ENCODE measurements at places on chromosomes 12 and 14.

GRCh38 chr12:64080319-64081007 is 141.6 kb downstream of the KICS2 start:
- DNase-seq = no peak

DNA sequence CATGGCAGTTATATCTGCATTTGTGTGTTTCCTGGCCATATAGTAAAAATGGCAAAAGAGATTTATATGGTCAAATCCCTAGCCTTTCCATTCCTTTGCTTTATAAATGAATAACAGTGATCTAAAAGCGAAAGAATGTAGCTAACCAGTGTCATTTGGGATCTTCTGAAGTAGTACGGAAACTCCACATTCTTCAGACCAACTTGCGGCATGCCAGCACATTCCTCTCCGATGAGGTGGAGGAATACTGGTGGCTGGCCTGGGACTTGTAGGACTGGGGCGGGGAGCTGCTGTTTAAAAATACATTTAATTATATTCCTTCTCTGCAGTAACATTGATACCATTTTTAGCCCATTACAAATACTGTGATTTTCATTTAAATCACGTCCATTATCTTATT is 85.3 kb downstream of the SAMD4A start:
- DNase-seq = no peak

GRCh38 chr14:54570631-54571415 is 3.9 kb downstream of the SAMD4A start:
- DNase-seq = no peak

DNA sequence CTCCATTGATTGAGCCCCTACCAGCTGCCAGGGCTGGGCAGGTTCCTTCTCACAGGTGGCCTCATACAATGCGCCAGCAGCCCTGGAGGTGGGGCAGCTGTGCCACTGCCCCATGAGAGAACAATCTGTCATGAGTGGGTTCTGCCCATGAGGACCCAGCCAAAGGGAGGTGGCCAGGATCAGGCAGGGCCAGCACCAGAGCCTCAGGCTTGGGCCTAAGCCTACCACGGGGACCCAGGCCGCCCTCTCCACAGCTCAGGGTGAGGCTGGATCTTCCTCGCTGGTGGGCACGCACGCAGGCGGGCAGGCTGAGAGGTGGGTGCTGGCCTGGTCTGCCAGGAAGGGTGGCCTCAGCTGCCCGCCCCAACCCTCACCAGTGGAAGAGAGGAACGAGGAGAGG is 110.7 kb downstream of the KIF26A start:
- no peak for DNase-seq

GRCh38 chr12:119079530-119079929 is 98.2 kb downstream of the SRRM4 start:
- DNase-seq = no peak

- no peak for DNase-seq
These were observed 16.5 kb downstream of the FAM186B start for GRCh38 chr12:49588721-49589516.

GRCh38 chr12:130219929-130220705 is 57.9 kb downstream of the FZD10 start:
- DNase-seq = no peak

DNA sequence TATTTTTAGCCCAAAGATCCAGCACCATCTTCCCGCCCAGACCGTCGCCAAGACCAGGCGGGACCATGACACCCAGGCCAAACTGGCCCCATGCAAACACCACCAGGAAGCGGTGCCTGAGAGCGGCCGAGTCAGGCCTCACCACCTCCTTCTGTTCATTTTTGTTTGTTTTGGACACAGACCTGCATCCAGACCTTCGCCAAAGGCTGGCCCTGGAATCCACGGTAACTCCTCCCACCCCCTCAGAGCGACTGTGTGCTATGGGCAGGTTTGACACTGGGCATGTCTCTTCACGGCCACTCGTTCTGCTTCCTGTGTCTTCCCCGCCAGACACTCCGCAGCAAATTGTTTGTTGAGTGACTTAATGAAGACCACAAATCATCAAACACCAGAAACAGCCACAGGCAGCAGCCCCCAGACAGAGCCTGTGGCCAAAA is 47.1 kb downstream of the NCOR2 start:
- no peak for DNase-seq

DNA sequence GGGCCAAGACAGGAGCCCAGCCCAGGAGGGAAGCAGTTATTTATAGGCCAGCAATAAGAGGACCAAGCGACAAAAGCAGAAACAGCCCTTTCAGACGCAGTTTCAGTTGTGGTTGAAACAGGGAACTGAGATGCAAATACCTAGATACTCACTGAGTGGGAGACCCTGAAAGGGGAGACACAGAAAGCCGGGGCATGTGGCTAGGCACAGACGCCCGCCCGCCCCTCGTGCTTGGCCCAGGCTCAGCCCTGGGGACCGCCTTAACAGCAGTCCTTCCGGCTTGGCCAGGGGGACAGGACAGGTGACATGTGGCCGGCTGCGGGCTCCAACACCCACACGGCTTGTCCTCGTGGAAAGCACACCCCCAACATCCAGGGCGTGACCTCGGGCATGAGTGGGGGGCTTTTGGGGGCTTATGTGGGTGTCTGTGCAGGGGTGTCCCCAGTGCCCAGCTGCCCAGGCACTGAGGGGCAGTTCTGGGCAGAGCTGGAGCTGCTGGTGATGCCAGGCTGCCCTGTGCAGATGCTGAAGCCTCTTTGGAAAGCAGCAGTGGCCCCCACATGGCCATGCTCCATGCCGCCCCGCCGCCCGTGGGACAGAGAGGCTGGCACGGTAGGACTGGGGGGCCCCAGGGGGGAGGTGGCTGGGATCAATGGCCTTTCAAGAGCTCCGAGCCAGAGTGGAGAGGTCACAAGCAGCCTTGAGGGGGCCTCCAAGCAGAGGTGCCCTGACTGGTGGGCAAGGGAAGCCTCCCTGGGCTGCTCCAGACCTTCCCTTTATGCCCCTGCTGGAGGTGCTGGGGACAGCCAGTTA is 2.1 kb downstream of the PLD4 start:
- no peak for DNase-seq

DNA sequence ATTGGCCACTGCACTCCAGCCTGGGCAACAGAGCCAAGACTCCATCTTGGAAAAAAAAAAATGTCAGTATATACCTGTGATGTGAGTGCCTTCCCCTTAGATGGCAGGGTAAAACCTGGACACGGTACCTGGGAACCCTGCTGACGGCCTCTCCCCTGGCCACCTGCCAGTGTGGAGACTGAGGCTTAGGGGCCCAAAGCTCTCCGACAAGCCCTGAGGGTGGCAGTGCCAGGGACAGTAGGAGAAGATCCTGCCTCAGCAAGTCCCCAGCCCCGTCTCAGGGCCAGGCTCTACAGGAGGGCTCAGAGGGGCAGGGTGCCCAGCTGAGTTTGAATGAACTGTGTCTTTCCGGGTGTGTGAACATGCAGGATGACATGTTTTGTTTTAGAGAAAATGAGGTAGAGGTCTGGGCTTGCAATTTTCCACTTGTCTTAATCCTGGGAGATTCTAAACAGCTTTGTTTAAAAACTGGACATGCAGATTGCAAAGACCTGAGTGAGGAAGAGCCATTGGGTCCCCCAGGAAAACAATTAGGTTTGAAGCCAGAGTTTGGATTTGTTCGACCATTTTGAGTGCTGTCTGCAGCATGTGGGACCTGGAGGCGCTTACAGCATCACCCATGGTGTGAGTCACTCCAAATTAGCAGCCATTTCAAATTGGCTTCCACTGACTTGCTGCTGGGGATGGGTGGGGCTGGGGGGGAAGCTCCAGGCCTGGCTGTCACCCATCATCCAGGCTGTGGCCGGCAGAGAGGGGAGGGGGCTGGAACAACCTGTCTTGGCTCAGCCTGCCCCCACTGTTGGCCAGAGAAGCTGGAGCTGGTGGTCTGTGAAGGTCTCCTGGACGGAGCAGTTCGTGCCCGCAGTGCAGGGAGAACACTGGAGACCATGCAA is 10.8 kb downstream of the TSPAN9 start:
- DNase-seq = no peak

- DNase-seq = no peak
These were observed 412 bp upstream of the TEP1 start for GRCh38 chr14:20413744-20414082.

DNA sequence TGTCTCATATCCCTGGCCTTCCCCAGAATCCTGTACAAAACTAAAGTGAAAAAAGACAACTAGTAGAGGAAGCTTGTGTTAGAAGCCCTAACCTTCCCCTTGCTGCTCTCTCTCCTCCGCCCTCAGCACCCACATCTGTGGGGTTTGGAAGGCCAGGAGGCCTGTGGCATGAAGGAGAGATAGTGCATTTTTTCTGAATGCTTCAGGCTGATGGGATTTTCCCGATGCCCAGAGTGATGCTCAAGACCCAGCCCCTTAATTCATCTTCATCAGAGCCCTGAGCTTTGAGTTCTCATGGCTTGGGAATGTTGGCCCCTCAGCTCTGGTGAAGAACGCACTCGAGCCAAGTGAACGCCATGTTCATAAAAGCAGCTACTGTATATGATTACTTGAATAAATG is 5.9 kb downstream of the FGF6 start:
- no peak for DNase-seq

DNA sequence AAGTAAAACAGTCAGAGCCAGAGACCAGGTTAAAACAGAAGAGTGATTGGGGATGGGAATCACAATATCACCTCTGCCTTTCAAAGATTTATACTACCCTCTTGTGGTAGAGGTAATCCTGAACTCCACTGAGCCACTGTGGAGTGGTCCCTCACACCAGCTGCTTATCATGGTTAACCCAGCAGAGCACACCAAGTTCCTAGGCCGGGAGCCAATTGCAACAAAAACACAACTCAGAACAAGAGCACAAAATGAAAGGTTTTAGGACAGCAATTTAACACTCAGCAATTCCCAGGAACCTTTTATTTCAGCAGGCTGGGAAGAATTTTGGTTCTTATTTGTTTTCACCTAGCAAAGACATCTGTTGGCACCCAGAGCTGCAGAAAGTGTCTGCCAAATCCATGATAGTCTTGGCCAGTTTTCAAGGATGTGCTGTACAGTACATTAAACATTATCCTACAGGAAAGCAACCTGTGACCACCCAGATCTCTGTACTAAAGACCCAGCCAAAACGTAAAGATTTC is 220.5 kb upstream of the ATXN7L3B start:
- DNase-seq = no peak

DNA sequence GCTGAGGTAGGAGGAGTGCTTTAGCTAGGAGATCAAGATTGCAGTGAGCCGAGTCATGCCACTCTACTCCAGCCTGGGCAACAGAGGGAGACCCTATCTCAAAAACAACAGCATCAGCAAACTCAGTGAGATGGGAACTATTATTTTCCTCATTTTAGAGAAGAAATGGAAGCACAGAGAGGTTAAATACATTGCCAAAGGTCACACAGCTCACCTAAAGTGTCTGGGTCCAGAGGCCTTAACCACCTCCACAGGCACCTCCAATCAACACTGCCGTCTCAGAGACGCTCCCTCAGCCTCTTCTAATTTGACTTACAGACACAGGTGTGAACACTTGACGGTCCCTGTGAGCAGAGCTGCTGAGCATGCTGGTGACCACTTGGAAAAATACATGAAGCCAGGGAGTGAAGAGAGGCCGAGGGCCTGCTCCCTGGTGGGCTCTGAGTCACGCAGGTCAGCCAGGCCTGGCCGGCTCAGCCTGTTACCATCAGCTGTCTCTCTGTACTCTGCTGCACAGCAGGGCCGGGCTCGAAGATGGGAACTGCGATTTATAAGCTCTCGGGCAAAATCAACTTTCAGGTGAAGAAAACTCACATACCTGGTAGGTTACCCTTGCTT is 77.5 kb upstream of the RASSF3 start:
- no peak for DNase-seq

- DNase-seq = no peak
These were observed 26.5 kb upstream of the CORO1C start for GRCh38 chr12:108757856-108758255.

- DNase-seq = no peak
These were observed 60.2 kb downstream of the PPP1R12A start for GRCh38 chr12:79874665-79875064.

- no peak for DNase-seq
These were observed 21.7 kb upstream of the CATSPERB start for GRCh38 chr14:91753501-91754128.
